ENCODE measurements at places on chromosomes 5 and 9.

- DNase-seq = no peak
These were observed 302.3 kb upstream of the GRAMD2B start for GRCh38 chr5:126120939-126121338.

DNA sequence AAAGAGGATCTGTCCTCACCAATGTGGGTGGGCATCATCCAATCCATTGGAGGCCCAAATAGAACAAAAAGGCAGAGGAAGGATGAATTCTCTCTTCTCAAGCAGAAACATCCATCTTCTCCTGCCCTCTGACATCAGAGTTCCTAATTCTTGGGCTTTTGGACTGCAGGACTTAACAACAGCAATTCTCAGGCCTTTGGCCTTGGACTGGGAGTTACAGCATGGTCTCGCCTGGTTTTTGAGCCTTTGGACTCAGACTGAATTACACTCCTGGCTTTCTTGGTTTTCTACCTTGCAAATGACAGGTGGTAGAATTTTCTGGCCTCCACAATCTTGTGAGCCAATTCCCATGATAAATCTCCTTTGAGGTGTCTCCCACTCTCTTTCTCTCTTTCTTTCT is 60.5 kb upstream of the CD180 start:
- DNase-seq = no peak

GRCh38 chr9:33447799-33448553 is 583 bp upstream of the AQP3 start:
- DNase-seq = no peak

DNA sequence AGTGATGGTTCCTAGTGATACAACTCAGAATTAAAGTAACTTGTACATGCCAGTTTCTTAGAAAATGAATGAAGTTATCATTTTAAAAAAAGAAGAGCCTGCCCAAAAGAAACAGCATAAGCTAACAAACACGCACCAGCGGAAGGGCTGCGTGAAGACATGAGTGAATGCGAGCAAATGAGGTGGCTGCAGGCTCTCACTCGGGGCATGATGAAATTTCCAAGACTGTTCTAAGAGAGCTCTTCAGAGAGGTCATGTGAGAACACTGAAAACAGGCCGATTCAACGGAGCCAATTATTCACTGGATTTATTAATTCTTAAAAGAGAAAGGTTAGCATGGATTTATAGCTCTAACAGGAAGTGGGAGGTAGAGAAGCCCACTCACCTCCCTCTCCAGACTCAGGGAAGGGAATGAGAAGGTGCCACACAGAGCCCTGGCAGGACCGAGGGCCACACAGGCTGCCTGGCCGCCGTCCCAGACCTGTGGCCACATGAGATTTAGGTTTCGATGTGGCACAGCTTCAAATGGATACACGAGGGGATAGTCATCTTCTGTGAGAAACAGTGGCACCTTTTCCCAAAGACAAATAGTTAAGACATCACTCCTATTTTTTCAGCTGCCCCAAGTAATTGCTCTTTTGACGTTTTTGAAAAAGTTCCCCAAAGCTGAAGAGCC is 55.5 kb downstream of the HABP4 start:
- DNase-seq = no peak
